ENCODE measurements at places on chromosomes 5 and 9.

DNA sequence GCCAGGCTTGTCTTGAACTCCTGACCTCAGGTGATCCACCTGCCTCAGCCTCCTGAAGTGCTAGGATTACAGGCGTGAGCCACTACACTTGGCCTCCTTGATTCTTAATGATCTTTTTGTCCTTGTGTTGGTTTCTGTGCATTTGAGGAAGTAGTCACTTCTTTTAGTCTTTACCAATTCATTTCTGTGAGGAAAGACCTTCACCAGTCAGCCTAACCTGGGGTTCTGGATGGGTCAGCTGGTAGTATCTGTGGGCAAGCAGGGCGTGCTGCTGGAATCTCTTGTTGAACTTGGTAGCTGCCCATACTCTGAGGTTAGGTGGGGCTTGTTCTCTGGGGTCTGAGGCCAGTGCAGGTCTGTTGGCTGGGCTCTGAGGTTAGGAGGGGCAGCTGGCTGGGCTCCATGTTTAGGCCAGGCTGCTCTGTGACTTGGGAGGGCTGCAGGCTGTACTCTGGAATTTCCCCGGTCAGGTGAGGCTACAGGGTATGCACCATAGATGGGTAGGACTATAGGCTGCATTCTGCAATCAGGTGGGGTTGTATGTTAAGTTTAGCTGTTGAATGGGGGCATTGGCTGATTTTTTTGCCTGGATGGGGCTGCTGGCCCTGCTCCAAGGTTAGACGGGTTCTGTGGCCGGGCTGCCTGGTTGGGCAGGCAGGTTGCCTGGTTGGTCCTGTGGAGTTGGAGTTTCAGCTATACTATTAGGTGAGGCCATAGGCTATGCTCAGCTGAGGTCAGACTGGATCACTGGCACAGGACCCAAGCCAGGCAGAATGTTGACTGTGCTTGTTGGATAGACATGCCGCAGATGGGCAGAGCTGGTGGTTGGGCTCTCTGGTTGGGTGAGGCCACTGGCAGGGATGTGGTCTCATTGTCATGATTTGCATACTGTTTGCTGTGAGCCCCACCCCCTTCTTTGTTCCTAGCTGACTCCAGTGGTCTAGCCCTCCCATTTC lies 19.2 kb downstream of the UBAP1 start:
- DNase-seq: no peak

DNA sequence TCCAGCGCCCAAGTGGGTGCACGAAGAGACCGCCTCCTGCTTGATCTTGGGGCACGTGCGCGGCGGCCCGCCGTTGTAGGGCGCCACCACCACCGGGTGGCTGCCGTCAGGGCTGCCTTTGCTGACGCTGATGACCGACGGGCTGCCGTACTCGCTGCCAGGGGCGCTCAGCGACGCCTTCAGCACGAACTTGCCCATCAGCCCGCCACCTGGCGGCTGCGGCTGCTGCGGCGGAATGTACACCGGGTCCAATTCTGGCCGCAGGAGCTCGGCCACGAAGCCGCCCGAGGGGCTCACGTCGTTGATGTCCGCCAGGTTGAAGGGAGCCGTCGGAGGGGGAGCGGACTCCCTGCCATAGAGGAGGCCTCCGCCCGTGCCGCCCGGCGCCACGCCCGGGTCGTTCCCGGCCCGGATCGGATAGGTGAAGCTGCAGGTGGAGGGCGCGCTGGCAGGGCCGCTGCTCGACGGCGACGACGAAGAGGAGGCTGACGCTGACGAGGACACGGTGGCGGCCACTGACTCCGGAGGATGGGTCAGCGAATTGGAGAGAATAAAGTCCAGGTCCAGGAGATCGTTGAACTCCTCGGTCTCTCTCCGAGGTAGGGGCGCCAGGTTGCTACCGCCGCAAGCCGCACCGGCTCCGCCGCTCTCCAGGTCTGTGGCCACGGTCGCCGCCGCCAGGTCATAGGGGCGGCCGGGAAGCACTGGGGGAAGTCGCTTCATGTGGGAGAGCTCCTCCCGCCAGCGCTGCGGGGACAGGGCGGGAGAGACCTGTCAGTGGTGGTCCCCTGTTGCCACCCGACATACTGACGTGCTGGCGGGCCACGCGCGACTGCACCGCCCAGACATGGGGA lies 1.8 kb downstream of the KLF4 start:
- DNase-seq: no peak

DNA sequence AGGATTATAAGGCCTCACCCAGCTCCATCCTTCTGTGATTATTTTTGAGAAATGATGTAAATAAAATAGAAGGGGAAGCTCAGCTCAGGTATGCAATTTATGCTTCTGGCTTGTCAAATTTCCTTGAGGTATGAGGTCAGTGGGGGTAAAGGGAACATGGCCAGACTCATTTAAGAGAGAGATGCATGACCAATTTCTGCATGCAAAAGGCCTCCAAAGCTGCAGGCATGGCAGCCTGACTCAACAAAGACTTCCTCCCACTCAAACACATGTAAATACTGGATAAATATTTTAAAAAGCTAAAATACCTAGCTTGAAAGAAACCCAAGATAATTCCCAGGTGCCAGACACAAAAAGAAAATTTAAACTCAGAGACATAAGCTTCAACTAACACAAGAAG lies 101.4 kb upstream of the SLC1A3 start:
- DNase-seq: no peak

- no peak for DNase-seq
These were observed 336.6 kb upstream of the DAB2 start for GRCh38 chr5:39761199-39761950.

- no peak for DNase-seq
These were observed 484.3 kb downstream of the BNC2 start for GRCh38 chr9:16386007-16386826.

DNA sequence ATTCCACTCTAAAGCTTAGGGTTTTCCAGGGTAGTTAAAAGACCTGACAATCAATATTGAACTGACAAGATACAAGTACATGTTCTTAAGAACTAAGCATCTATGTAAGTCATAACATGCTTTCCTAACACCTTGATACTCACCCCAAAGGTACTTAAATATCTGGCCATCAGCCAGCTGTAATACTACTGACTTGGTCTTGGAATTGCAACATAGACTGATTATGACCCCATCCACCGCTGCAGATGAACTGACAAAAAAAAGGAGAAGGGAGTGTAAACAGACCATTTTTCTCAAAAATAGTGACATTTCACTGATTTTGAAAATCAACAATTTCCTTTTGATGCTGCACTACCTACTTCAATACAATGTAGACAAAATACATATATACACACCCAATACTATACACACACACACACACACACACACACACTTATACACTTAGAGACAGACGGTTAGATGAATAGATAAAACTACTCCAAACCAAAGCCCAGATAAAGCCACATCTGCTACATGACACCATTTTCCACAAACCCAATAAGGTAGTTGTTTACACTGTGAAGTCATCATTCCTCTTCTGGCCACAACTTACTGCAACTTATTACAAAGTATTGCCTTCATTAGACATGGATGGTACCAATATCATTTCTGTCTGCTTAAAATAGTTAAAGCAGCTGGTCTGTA lies 30.4 kb downstream of the ELP1 start:
- no peak for DNase-seq

Measured in NAMALWA (cell line).